Activated T-helper 17 cell treated with anti-CD3 and anti-CD28 coated beads, Interleukin-2, amount 50 U/mL, for 72 hours (primary cell): ENCODE measurements at places on chromosomes 2 and 18.

GRCh38 chr18:40613721-40614120, 1341.3 kb upstream of the PIK3C3 start:
- H3K4me3 ChIP-seq: no peak overlapping the region
- no peak overlapping the region for H3K27ac ChIP-seq
- ATAC-seq: no peak
- H3K36me3 ChIP-seq: no peaks in the 10 kb centered on the region
- no peaks in the 10 kb centered on the region for H3K27me3 ChIP-seq
- no peaks in the 10 kb centered on the region for H3K4me1 ChIP-seq

DNA sequence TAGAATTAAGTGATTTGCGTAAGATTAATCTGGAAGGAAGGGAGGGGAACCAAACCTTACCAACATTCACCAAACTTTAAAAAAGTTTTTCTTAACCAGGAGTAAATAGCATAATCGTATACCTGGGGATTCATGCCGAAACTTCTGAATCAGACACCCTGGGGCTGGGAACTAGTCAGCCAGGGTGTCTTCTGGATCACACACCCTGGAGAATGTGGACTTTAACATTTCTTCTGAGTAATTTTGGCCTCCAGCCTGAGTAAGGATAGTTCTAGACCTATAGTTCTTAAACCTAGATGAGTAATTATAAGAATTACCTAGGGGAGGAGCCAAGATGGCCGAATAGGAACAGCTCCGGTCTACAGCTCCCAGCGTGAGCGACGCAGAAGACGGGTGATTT, 44.1 kb upstream of the MEIS1 start:
- no peak overlapping the region for H3K4me3 ChIP-seq
- no peaks in the 10 kb centered on the region for H3K27me3 ChIP-seq
- no peaks in the 10 kb centered on the region for H3K4me1 ChIP-seq
- no peaks in the 10 kb centered on the region for H3K36me3 ChIP-seq
- ATAC-seq: no peak

GRCh38 chr2:13876491-13877037, 756.0 kb upstream of the LRATD1 start:
- no peak overlapping the region for H3K27ac ChIP-seq
- no peak overlapping the region for H3K4me3 ChIP-seq
- no peak for ATAC-seq

DNA sequence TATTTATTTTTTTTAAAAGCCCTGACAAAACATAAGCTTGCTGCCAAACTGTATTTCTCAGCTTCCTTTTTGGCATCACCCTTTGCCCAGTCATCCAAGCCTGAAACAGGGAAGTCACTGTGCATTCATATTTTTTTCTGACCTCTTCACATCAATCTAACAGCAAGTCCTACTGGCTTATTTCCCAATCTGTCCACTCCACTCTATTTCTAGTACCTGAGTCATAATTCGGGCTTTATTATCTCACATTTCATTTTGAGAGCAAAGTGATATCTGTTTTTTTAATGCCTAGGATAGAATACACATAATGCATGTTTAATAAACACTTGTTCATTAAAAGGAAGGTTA, 5.1 kb downstream of the HNMT start:
- no peak for ATAC-seq
- no peak overlapping the region for H3K4me3 ChIP-seq
- no peaks in the 10 kb centered on the region for H3K36me3 ChIP-seq
- no peaks in the 10 kb centered on the region for H3K27me3 ChIP-seq
- H3K27ac ChIP-seq: no peak overlapping the region
- no peaks in the 10 kb centered on the region for H3K4me1 ChIP-seq

DNA sequence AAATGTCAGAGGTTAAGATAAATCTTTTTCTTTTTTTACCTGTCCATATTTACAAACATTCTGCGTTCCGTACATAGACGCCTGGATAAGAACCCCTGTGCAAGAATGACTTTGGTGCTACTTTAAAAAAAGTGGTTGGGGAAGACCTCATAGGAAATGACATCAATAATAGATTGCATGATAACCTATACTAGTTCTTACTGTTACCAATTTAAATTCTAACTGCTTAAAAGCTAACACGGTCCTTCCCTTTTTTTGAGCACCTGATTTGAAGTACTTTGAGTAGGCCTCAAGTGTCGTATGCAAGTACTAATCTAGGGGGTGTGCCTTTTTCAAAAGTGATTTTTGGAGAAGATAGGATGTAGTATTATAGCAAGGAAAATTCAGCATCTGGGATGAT, 2.1 kb downstream of the SLC39A10 start:
- H3K4me1 ChIP-seq: peaks cover 23% of the 10 kb centered on the region
- ATAC-seq: peak; percentile 1
- H3K27ac ChIP-seq: peak overlapping the region; percentile 100
- H3K36me3 ChIP-seq: peaks cover 46% of the 10 kb centered on the region

GRCh38 chr2:58939388-58939787, 698.3 kb upstream of the FANCL start:
- no peak overlapping the region for H3K27ac ChIP-seq
- ATAC-seq: no peak
- no peak overlapping the region for H3K4me3 ChIP-seq
- no peaks in the 10 kb centered on the region for H3K27me3 ChIP-seq
- H3K36me3 ChIP-seq: no peaks in the 10 kb centered on the region

DNA sequence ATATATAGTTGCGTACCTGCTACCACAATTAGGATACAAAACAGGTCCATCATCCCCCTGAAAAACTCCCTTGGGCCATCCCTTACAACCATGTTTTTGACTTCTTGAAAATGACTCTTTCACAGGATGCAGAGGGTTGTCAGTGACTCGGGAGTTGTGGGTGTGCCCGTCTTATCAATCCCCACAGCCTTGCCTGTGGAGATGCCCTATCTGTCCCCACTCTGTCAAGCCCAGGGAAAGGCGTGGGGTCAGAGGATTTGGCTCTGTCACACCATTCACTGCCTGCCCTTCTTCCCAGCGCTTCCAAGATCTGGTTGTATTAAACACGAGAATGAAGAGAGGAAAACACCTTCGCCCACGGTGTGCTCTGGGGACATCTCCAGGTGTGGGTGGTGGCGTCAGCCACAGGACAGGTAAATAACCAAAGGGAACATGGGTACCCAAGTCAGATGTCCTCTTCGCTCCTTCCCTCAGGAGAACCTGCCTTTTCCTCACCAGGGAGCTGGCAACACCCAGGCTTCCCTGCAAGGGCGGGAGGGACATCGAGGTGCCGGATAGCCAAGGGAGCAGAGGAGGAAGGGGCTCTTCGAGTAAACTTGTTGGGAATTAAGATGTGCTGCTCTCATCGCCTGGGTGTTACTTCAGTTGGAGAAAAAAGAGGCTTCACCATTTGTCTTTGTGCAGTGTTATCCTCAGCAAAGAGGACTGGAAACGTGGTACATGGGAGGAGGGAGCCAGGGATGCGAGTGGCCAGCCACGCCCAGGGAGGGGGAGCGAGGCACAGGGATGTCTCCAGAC, 100.3 kb downstream of the B3GNT2 start:
- no peaks in the 10 kb centered on the region for H3K36me3 ChIP-seq
- no peaks in the 10 kb centered on the region for H3K4me1 ChIP-seq
- H3K27ac ChIP-seq: no peak overlapping the region

DNA sequence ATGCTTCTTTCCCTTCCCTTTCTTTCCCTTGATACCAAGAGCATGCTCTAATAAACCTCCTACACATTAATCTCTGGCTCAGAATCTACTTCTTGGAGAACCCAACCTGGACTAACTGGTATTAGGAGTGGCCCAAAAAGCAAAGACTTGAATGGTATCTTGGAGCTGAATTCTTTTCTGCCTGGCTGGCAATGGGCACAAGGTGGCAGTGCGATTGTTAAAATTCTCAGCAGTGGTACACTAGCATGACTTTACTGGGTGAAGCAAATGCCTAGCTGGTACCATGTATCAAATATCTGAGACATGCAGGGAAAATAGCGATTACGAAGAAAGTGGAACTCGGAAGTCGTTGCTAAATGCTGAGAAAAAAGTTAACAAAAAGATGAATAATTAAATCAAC, 376.1 kb downstream of the XIRP2 start:
- H3K4me3 ChIP-seq: no peak overlapping the region
- H3K36me3 ChIP-seq: no peaks in the 10 kb centered on the region
- no peak overlapping the region for H3K27ac ChIP-seq
- no peaks in the 10 kb centered on the region for H3K4me1 ChIP-seq
- H3K27me3 ChIP-seq: no peaks in the 10 kb centered on the region
- ATAC-seq: no peak
